ENCODE measurements at places on chromosomes 3 and 15. TPM values are rescaled to one million over a fixed set of nuclear protein-coding genes. Genes with fewer than 3 reads are reported as not detected.

The TPRG1 gene
- 2.2 TPM for total RNA-seq

The KBTBD8 gene
- 1.2 TPM for total RNA-seq

The C3orf22 gene
- not detected for total RNA-seq

The USP19 gene
- total RNA-seq, result 72.3 TPM

The NOX5 gene
- 0.22 TPM for total RNA-seq

The ERICH6 gene
- not detected for total RNA-seq

The PARP15 gene
- total RNA-seq, result 1.9 TPM

The GREM1 gene
- total RNA-seq, result not detected

DNA sequence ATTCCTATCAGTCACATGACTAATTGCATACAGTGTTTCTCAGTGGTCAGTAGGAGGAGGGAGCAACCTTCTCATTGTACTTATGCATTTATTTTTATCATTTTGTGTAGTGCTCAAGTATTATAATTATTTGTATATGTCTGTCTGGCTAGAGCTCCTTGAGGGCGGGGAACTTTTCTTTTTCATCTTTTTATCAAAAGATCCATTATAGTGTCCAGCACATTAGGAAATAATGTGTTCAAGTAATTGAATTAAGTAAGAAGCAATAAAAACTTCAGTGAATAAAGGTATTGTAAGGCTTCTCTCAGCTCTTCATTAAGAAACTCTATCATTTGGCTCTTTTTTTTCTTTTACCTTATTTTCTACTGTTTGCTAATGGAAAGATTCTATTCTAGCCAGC lies 18.8 kb downstream of the FGF7 start:
- DNase-seq, result no peak

GRCh38 chr3:42117175-42118008 lies 26.2 kb downstream of the TRAK1 start:
- peak; percentile 89 for DNase-seq

GRCh38 chr3:98801043-98801747 lies 38.1 kb downstream of the ST3GAL6 start:
- DNase-seq, result no peak

DNA sequence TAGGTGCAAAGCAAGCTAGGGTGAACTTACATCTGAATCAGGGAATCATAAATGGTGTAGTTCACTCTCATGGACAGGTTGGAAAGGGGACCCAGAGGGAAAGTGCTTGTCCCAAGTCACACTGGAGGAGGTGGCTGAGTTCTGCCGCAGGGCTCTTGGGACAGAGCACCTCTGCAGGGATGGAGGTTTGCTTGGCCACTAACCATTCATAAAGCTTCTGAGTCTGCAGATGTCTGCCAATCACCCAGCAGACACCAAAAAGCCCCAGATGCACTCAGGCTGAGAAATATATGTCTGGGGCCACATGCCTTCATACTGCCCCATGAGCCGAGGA lies 17.9 kb upstream of the RTP2 start:
- DNase-seq, result no peak

DNA sequence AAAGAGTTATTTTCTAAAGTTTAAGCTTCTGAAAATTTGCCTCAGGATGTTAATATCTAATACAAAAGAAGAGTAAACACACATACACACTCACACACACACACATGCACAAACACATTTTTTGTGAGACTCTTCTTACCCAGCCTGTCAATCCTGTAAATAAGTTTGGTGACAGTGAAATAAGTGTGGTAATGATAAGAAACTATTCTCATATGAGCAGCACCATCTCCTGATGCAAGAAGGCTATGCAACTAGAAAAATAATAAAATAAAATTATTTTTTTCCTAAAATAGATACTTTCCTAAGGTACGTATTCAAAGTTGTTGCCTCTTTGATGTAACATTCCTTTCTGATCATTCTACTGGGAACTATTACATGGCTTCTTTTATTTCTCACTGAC lies 155.1 kb downstream of the MECOM start:
- DNase-seq, result no peak

GRCh38 chr3:10723991-10724390 lies 92.0 kb upstream of the SLC6A11 start:
- DNase-seq, result no peak

DNA sequence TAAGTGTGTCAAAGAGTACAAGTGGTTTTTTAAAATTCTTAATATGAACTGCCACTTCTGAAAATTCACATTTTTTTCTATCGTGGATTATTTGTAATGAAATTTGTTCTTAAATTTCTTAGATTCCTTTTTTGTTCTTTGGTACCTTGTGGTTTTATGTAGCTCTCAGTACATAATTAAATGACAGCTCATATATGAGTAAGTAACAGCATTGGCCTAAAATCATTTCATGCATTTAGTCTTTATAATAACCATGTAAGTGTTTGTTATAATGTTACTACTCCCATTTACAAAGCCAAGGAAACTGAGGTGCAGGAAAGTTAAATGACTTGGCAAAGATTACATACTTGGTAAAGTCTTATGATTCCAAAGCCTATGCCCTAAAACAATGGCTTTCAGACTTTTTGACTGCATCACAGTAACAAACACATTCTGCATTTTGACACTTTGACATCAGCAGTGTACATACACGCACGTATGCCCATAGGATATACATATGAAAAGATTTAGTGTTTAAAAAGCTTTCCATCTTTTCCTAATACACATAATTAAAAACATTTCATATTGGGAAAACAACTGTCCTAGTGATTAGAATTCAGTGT lies 14.9 kb downstream of the SPRED1 start:
- DNase-seq, result no peak

DNA sequence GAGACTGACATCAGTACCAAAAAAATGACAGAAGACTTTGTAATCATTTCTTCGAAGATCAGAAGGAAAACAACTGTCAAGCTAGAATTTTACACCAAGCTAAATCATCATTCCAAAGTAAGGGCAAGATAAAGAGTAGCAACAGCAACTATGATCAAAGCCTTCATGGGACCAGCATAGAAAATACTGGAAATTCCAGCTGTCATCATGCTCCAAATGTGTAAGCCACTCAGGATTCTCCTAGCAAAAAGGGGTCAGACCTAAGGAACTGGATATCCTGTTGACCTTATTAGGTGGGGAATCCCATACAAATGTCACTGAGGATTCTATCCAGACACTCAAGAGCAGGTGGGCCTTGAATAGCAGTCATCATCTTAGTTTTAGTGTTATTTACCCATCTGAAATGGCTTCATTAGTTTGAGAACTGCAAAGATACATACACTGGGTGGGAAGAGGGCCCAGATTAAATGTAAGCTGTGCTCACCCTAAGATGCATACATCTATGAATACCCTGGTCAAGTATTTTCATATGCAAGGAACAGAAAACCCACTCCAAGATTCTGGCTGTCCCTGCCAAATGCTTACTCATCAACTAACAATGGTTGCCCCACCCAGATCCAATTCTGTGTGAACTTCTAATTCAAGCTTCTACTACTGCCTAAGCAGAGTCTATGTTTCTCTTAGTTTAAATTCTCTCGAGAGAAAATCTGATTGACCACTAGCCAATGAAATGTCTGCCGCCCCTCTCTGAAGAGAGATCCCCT lies 33.5 kb downstream of the CLDN18 start:
- DNase-seq, result no peak

DNA sequence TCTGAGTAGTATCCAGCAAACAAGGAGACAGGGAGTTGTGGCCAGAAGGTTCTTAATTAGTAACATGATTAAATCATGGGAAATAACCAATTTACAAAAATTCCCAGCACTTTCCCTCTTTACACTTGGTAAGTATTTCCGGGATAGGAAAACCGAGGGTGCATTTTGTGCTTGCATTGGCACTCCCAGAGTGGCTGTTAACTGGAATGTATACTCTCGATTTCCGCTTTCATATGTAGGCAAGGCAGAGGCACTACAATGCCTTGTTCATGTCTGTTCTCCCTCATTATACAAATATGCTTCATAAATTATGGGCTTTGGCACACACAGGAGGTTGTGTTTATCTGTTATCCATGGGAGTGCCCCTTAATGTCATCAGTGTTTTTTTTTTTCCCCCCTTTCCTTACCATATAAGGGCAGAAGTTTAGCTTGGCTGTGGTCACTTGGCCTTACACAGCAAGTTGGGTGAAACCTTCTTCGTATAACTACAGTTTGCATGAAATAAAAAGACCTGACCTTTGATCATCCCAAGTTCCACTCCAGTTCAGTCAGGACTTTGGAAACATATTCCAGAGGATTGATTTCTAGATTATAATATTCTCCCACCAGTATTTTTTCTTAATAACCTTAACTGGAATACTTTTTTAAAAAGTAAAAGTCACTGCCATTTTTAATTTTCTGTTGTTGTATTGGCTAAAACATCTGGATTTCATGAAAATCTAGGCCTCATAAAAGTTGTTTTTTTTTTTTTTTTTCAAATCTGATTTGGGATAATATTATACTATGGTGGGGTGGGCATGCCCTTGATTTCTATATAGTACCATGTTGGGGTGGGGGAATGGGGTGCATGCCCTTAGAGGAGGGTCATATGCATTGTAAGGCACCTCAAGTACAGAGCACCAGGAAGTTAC lies 8.9 kb downstream of the TPM1 start:
- no peak for DNase-seq

- no peak for DNase-seq
Measured at GRCh38 chr3:102148598-102149337, 286.0 kb upstream of the ZPLD1 start.

DNA sequence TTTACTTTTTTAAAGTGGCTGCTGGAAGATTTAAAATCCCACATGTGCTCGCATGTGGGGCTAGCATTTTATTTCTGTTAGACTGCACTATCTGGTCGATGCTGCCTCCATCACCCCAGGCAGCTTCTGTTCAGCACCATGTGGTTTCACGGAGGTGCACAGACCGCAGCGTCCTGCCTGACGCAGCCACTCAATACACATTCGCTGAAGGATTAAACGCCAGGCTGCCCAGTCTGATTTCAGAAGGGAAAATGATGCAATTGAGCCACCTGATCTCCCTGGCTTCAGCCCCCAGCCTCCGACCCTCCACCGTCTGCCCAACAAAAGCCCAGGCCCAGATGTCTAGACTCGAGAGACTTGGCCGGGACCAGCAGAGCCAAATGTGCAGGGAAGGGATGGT lies 84.5 kb downstream of the MEGF11 start:
- DNase-seq, result no peak

GRCh38 chr3:12300137-12300536 lies 11.3 kb downstream of the PPARG start:
- no peak for DNase-seq

DNA sequence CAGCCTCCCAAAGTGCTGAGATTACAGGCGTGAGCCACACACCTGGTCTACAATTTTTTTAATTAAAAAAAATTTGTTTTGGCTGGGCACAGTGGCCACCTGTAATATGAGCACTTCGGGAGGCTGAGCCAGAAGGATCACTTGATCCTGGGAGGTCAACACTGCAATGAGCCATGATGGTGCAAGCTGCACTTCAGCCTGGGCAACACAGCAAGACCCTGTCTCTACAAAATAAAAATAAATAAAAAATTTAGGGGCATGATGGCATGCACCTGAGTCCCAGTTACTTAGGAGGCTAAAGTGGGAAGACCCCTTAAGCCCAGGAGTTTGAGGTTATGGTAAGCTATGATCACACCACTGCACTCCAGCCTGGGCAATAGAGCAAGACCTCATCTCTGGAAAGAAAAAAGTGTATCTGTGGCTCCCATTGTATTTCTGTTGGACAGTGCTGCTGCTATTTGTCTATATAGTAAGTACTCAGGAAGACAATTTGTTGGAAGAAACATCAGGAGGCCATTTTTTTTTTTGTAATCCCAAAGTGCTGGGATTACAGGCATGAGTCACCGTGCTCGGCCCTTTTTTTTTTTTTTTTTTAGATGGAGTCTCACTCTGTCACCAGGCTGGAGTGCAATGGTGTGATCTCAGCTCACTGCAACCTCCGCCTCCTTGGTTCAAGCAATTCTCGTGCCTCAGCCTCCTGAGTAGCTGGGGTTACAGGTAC lies 27.5 kb upstream of the SH3BP5 start:
- no peak for DNase-seq

DNA sequence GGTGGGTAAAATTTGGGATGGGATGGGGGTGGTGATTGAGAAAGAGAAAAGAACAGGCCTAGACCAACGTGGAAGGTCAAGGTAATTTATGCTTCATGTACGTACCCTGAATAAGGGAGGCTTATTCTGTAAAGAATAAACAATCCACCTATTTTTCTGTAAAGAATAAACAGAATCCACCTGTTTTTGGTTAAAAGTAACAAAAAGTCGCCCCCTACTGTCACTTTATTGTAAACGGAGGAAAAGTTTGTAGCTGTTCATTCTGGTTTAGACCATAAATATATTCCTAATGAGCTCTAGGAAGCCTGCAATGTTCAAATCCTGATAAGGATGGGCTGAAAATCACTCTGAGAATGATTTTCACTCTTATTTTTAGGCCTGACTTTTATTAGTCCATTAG lies 23.5 kb upstream of the SQOR start:
- no peak for DNase-seq

- no peak for DNase-seq
Measured at GRCh38 chr15:76204109-76204845, 107.0 kb downstream of the ETFA start.

- no peak for DNase-seq
Measured at GRCh38 chr3:50648944-50649343, 25.8 kb upstream of the DOCK3 start.

DNA sequence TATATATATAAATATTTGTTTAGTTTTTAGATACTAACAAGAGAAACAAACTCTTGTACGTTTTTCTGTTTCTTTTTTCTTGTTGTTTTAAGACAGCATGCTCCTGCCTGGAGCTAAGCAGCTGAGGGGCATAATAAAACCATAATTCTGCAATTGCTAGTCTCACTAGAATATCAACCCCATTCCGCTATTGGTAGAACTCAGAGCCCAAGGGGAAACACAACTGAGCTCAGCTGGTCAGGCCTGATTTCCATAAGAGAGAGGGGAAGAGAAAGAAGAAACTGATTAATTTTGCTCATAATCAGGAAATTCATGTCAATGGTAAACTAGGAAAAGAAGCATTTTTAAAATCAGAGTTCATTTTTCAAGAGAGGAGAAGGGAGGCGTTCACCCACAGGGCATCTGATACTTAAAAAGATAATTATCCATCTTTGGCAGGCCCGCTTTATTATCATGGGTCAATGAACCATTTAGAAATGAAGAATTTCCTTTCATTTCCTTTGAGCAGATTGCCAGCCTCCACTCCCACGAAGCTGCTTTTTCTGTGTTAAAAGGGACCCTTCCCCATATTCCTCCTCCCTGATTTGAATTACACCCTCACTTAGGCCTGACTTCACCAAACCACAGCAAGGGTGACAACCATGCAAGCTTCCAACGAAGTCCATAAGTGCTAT lies 965.3 kb upstream of the CFAP20DC start:
- no peak for DNase-seq

GRCh38 chr15:96406701-96407100 lies 76.2 kb downstream of the NR2F2 start:
- DNase-seq, result no peak

DNA sequence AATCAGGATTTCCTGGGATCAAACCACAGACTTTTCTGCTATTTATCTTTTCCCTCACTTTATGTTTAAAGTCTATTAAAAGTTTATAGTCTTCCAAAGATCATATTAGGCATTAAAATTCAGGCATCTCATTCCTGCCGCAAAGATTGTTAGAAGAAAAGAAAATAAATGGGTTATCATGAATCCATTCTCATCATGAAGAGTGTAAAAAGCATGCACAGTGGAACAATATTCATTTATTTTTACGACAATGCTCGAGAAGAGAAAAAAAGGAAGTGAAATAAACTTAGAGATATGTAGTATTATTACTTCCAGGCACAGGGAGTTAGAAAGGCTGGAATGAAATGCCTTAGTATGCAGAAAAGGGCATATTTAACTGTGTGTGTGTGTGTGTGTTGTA lies 213.7 kb upstream of the PLSCR5 start:
- no peak for DNase-seq

- no peak for DNase-seq
Measured at GRCh38 chr15:88714782-88715372, 76.1 kb downstream of the ISG20 start.

- DNase-seq, result no peak
Measured at GRCh38 chr3:49668414-49668797, 5.7 kb upstream of the APEH start.

All from thyroid gland (tissue), 4 donors.